ENCODE measurements at places on chromosomes 1 and 21.

DNA sequence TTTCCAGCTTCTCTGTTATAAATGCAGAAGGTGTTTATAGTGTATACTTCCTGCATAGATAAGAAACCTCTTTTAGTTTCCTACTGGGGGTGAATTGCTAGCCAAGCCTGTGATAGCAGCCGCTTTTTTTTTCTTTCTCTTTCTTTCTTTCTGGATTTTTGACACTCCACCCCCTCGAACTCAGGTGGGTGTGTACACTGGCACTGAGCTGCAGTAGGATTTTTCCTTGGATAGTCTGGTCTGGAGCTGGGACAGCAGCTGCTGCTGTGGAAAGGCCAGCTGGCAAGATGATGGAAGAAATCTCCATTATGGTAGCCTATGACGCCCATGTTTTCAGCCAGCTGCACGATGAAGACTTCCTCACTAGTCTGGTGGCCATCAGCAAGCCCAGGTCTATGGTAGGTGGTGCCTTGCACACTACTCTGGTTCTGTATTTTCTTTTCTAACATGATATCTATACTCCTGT lies 122.5 kb upstream of the CACYBP start:
- DNase-seq: no peak

DNA sequence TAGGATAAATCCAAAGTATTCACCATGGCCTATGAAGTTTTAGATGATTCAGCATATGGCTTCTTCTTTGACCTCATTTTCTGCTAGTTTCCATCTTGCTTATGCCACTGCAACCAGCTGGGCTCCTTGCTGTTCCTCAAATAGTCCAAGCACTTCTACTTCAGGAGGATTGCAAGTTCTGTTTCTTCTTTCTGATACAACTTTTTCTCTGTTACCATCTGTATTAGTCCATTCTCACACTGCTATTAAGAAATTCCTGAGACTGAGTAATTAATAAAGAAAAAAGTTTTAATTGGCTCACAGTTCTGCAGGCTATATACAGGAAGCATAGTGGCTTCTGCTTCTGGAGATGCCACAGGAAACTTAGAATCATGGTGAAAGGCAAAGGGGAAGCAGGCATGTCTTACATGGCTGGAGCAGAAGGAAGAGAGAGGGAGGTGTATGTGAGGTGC lies 20.3 kb downstream of the PTGS2 start:
- DNase-seq: no peak

- no peak for DNase-seq
These were observed 125.9 kb downstream of the MAST2 start for GRCh38 chr1:45929257-45929687.

- DNase-seq: no peak
These were observed 4.6 kb downstream of the PRUNE1 start for GRCh38 chr1:151012684-151013471.

GRCh38 chr1:244918421-244919319 lies 54.3 kb upstream of the HNRNPU start:
- DNase-seq: peak; percentile 67

GRCh38 chr1:114503916-114504422 lies 7.0 kb downstream of the TRIM33 start:
- DNase-seq: no peak

GRCh38 chr1:27360159-27361043 lies 6.4 kb downstream of the MAP3K6 start:
- no peak for DNase-seq

GRCh38 chr1:63713627-63714481 lies 60.0 kb upstream of the ROR1 start:
- peak; percentile 48 for DNase-seq

DNA sequence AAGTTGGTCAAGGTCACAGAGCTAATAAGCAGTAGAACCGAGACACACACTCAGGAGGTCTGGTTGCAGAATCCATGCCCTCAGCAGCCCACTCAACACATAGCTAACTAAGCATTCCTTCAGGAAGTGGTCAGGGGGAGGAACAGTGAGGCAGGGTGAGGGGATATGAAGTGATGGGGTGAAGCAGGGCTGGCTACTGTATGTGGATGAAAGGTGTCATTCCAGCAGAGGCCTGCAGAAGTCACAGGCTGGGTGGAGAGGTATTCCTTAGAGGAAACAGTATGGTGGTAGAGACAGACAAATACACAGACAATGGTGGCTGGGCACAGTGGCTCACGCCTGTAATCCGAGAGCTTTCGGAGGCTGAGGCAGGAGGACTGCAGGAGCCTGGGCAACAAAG lies 14.1 kb downstream of the TMCO4 start:
- no peak for DNase-seq

DNA sequence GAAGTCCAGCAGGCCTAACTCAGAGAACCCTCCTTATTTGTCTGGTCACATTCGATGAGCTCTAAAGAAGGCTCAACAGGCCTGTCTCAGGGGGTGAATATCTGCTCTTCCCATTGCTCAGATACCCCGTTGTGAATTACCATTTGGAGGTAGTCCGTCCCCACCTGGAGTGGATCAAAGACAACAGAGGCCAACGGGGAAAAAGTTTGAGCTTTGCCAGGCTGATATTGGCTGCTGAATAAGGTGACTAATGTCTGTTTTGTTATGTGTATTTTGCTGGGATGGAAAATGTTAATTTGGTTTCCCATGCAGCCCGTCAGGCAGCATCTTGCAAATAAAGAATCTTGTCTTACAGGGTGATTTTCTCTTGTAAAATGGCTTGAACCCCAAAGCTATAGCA lies 69.2 kb upstream of the EPS8L3 start:
- no peak for DNase-seq

DNA sequence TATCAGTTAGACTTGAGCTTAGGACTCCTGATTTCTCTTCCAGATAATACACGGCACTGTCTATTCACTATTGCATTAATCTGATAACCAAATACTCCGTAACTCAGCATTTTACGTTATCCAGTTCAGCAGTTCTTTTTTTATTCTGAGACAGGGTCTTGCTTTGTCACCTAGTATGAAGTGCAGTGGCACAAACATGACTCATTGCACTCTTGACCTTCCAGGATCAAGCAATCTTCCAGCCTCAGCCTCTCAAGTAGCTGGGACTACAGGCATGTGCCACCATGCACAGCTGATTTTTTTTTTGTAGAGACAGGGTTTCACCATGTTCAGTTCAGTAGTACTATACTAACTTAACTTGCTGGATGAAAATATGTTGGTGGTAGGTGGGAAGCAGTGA lies 156.4 kb downstream of the PATJ start:
- DNase-seq: no peak

DNA sequence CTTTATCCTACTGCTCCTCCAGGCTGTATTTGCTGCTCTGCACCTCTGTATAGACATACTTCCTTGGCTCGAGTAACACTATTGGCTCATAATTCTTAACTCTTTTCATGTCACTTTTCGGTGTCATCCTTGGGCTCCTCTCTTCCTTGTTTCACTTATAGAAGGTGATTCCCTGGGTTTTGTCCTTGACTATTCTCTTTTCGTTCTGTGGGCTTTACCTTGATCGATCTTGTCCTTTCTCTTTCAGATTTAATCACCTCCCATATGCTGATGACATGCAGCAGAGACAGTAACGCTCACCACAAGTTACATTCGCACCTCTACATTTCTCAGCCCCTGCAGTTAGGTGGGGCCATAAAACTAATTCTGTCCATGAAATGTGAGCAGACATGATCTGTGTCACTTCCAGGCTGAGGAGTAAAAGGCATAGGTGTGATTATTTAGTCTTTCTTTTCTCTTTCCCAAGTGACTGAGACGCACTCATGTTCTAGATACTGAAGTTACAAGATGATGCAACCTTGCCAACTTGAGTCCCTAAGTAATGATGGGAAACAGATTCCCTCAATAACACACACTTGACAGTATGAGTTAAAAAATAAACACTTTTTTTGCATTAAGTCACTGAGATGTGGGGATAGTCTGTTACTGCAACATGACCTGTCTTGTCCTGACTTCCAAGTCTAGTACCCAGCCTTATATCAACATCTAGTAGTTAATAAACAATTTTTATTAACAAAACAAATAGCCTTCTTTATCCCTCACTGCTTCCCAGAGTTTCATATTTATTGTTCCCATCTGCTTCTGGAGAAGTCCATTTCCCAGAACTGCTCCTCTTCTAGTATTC lies 49.9 kb upstream of the HAO2 start:
- DNase-seq: no peak

DNA sequence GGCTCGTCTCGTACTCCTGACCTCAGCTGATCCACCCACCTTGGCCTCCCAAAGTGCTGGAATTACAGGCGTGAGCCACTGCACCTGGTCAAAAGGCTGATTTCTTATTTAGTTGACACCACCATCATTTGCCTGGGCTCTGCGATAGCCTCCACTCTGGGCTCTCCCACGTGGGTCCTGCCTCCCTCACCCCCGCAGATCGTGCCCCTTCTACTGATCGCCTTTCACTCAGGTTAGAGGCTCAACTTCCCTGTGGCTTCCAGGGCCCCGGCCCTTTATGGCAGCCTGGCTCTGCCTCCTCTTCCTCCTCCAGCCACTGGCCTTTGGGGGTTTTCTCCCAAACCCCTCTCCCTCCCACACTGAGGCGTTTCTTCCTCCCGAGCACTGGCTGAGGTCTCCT lies 2.5 kb upstream of the MFAP2 start:
- no peak for DNase-seq

GRCh38 chr1:156524481-156524869 lies 23.9 kb upstream of the MEF2D start:
- DNase-seq: no peak

DNA sequence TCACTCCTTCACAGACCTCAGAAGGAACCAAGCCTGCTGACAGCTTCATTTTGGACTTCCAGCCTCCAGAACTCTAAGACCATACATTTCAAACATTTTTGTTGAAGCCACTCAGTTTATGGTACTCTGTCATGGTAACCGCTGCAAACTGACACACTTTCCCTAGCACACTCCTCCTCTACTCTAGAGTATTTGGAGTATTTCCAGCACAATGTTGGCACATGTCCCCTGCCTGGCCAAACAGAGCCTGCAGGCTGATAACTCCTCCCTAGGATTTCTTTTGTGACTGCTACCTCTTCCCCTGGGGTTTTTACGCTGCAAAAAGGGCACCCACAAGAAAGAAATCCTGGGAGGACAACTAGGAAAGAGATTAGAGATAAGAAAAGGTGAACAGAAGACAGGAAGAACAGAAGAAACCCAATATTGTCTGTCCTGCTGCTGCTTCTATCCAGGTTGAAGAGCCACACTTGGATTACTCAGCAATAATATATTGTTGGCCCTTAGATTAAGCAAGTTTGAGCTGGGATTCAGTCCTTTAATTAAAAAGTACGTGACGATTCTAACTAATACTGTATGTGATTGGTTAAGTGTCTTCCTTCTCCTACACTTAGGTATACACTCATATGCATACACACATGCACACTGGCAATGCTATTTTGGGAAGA lies 844.1 kb downstream of the LTN1 start:
- no peak for DNase-seq

DNA sequence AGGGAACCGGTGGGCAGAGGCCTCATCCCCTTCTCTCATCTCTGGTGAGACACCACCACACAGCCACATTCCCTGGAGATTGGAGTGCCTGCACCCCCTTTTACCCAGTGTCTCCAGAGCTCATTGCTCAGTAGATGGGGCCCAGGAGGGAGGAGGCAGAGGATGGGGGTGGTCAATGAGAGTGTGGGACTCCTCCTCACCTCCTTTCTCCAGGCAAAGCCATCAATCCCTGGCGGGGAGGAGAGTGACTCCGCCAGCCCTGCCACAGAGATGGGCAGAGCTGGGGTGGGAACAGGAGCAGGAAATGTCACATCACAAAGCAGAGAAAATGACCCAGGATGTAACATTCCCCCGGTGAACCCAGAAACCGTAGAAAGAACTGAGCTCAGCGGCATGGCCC lies 117.2 kb downstream of the MATN1 start:
- no peak for DNase-seq

- DNase-seq: no peak
These were observed 38.7 kb downstream of the HS2ST1 start for GRCh38 chr1:86953167-86953566.

GRCh38 chr21:34345892-34346291 lies 17.9 kb upstream of the KCNE2 start:
- DNase-seq: no peak

GRCh38 chr1:180586671-180587155 lies 27.9 kb downstream of the OVAAL start:
- DNase-seq: no peak

DNA sequence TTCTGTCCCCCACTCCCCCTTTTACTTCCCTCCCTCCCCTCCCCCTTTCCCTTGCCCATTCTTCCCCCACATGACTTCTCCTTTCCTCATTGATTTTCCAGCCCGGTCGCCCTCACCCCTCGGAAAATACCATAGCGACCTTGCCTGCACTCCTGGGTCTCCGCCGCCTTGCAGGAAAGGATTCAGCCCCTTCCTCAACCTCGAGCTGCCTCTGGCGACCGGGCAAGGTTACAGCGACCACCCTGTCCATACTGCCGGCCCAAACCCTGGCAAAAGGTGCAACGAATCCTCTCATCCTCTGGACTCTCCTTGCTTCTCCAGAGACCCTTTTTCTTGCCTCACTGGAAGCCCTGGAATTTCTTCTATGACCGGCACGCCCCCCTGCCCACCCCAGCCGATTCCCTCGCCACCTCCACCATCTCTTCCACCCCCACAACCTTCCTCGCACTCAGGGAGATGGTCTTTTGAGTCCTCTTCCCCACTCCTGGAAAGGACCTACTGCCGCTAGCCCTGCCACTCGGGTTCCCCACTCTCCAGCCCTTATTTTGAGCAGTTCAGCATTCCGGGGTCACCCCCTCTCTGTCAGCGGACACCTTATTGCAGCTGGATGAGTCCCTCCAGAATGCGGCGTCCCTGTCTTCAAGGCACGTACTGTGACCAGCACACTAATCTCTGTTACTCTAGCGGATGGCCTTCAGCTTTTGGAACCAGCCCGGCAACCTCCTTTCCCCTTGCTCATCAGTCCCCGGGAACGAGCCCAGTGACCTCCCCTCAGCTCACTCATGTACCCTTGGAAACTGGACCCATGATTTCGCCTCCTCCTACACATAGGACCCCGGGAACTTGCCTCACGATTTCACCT lies 846 bp downstream of the NSUN4 start:
- DNase-seq: peak; percentile 30

- no peak for DNase-seq
These were observed 29.6 kb downstream of the VANGL1 start for GRCh38 chr1:115671176-115671934.

DNA sequence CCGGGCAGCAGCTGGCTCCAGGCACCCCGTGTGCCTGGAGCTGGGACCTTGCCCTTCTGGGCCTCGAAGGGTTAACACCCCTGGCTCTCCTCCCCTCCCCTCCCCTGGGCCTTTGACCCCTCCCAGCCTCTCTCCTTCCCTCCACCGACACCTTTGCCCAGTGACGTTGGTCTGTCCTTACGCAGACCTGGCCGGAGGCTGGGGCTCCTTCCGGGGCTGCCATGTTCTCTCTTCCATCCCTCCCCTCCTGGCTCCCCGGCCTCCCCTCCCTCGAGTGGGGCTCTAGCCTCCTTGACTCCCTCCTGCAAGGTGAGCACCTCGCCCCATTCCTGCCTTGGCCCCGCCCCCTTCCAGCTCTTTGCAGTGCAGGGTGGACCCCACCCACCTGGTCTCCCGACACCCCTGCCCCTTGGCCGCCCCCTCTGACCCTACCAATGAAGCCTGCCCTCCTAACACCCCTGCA lies at the start of gene TMEM82:
TMEM82 (plus strand) TSS at position 161 of the 463 bp plus-strand sequence; CDS start at position 222, 61 bp downstream.
- DNase-seq: no peak

- DNase-seq: no peak
These were observed 21.9 kb downstream of the S100A7 start for GRCh38 chr1:153438599-153438998.

GRCh38 chr1:108527135-108527534 lies 32.8 kb upstream of the EEIG2 start:
- no peak for DNase-seq

- no peak for DNase-seq
These were observed 5.2 kb downstream of the GRIK3 start for GRCh38 chr1:37028981-37029617.
